Spleen (tissue), 13 donors: ENCODE measurements at places on chromosomes 6 and 20. TPM values are rescaled to one million over a fixed set of nuclear protein-coding genes. Genes with fewer than 3 reads are reported as not detected.

DNA sequence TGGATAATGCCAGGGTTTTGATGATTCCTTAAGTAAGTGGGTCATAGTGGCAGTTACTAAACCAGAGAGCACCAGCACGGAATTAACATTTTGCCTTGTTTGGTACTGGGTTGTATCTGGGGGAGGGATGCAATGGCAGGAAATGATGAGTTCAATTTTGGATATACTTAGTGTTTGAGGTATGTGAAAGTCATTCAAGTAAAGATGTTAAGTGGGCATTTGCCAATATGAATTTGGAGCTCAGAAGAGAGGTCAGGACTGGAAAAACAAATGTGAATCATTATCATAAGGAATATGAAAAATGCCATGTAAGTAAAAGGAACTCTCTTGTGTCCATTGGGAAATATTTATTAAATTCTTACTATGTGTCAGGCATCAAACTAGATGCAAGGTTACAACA is 6.2 kb downstream of the PXT1 start:
- peaks cover 10% of the 10 kb centered on the region for H3K4me1 ChIP-seq
- no peak for DNase-seq
- H3K27me3 ChIP-seq: no peaks in the 10 kb centered on the region
- H3K36me3 ChIP-seq: no peaks in the 10 kb centered on the region

EDN3 gene
- polyA plus RNA-seq: 6.4 TPM

DNA sequence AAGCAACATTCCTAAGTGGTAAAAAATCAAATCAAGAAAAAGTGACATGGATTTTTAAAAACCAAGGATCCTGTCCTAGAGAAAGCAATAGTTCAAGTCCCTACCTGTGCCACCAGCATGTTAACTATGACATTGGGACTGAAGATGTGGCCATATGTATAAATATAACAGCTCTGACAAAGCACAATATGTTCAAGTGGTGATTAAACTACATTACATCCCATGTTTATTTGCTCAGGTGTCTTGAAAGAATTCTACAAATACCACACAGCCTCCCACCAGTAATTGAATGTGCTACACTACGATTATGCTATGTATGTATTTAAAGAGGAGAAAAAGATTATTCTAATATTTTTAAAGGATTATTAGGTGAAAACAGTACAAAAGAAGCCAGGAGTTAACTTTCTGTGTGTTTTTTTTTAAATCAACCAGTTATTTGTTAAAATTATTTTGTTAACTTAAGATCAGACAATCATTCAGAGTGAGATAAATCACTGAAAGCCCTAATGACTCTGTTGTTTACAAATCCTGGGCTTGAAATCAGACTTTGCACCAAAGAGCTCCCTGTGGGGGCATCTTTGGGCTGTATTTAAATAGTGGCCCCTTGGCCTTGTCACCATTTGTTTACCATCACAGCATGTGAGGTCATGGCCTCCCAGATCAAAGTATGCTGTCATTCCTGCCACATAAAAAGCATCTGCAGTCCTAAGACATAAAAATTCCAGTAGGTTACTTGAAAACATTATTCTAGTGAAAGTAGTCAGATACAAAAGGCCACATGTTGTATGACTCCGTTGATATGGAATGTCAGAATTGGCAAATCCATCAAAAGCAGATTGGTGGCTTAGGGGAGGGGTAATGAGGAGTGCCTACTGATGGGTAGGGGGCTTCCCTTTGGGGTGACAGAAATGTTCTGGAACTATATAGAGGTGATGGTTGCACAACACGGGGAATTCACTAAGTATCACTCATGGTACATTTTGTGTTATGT is 17.1 kb downstream of the TTLL2 start:
- no peak for DNase-seq
- H3K36me3 ChIP-seq: no peaks in the 10 kb centered on the region
- no peaks in the 10 kb centered on the region for H3K4me1 ChIP-seq
- H3K4me3 ChIP-seq: no peak overlapping the region

SIRPD gene
- polyA plus RNA-seq: 1.0 TPM

DNA sequence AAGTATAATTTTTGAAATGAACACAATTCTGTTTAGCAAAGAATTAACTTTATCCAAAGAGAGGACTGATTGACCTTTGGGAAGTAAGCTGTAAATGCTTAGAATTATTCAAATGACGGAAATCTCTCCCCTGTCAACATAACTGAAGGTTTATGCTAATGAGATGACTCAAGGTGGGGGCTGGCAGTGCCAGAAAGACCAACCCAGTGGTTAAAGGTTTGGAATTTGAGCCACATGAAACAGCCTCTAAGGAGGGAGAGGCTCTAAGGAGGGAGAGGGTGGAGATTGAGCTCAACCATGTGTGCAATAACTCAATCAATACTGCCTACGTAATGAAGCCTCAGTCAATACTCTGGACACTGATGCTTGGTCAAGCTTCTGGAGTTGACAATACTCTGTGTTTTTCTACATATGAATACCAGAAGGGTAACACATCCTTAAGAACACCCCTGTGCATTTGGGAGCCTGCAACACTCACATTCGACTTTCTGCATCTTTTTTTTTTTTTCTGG is 123.4 kb upstream of the TENT5A start:
- no peak for DNase-seq
- no peaks in the 10 kb centered on the region for H3K4me1 ChIP-seq
- H3K27ac ChIP-seq: no peak overlapping the region
- no peaks in the 10 kb centered on the region for H3K27me3 ChIP-seq
- no peak overlapping the region for H3K4me3 ChIP-seq

PACSIN1 gene
- 0.86 TPM for polyA plus RNA-seq

GRCh38 chr6:53313784-53314400 is 34.9 kb downstream of the ELOVL5 start:
- no peak overlapping the region for H3K4me3 ChIP-seq
- no peaks in the 10 kb centered on the region for H3K27me3 ChIP-seq
- H3K4me1 ChIP-seq: peaks cover 44% of the 10 kb centered on the region
- H3K27ac ChIP-seq: peak overlapping the region; percentile 38
- no peak for DNase-seq
- H3K36me3 ChIP-seq: no peaks in the 10 kb centered on the region

- H3K27me3 ChIP-seq: peaks cover 29% of the 10 kb centered on the region
- H3K4me1 ChIP-seq: no peaks in the 10 kb centered on the region
- H3K27ac ChIP-seq: no peak within 1 kb of the TSS
- H3K4me3 ChIP-seq: peak within 1 kb of the TSS; percentile 35
- DNase-seq: peak; percentile 67
These were observed at the start of gene SNAP91 for GRCh38 chr6:83708970-83709747. TSS of gene SNAP91 (minus strand) at chr6:83709101. CDS start at chr6:83707927, 1,174 bp downstream.

DNA sequence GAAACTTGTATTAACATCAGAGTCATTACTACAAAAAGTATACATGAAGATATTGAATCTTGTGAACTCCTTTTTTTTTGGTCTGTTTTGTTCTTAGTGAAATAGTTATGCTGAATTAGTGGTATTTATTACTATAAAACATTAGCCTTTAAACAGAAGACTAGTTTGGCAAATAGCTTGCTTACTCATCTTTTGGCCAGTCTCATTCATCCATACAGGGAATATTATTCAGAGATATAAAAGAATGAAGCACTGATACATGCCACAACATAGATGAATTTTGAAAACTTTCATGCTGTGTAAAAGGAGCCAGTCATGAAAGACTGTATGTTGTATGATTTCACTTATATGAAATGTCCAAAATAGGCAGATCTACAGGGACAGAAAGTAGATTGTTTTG is 205.9 kb downstream of the ZFAND3 start:
- no peak overlapping the region for H3K27ac ChIP-seq
- H3K4me1 ChIP-seq: peaks cover 48% of the 10 kb centered on the region
- no peak for DNase-seq
- no peaks in the 10 kb centered on the region for H3K36me3 ChIP-seq

GSTA2 gene
- polyA plus RNA-seq: not detected

DNA sequence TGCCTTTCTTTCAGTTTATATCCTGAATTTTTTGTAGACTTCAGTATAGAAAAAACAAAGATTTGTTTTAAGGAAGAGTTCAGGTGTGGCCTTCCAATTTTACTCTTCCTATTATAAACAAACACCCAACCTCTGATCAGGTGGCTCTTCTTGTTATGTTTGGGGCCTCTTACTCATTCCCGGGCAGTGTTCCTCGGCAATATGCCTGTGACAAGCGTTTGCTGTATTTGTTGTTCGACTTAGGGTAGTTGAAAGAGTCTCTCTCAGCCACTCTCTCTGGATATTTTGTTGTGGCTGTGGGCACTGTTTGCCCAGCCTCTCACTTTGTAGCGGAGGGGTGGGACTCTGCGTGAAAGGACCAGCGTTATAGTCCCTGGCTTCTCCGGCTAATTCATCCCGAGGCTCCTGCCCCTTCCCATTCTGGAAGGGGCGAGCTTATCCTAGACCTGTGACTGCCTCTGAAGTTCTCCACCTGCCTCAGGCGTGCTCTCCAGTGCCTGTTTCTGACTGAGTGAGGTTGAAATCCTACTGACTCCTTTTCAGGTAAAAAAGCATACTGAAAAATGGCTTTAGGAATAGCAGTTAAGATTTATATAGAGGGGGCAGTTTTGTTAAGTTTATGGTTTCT is 97.4 kb downstream of the PLCB4 start:
- H3K36me3 ChIP-seq: no peaks in the 10 kb centered on the region
- H3K27ac ChIP-seq: no peak overlapping the region
- no peak overlapping the region for H3K4me3 ChIP-seq
- H3K27me3 ChIP-seq: no peaks in the 10 kb centered on the region
- H3K4me1 ChIP-seq: no peaks in the 10 kb centered on the region

GRCh38 chr6:6287415-6287814 is 33.0 kb downstream of the F13A1 start:
- no peaks in the 10 kb centered on the region for H3K36me3 ChIP-seq
- DNase-seq: no peak
- H3K4me3 ChIP-seq: no peak overlapping the region
- H3K27ac ChIP-seq: no peak overlapping the region
- peaks cover 9% of the 10 kb centered on the region for H3K4me1 ChIP-seq

TEAD3 gene
- 4.4 TPM for polyA plus RNA-seq

DNA sequence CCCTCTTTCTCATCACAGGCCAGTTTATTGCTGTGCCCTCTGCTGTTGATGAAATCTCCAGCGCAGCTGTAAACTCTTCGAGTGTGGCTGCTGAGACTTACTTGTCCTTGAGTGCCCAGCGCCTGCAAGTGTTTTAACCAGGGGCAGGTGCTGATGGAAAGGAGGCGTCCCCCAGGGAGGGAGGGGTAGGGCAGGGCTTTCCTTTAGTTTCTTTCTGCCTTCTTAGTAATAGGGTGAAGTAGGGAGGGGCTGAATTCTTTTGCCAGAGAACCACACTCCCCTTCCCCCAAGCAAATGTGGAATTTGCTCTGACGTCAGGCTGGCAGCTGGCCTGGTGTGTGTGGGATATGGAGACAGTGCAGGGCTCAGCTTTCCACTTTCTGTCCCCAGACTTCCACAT is 61.2 kb downstream of the IGF2R start:
- H3K4me3 ChIP-seq: no peak overlapping the region
- peaks cover 70% of the 10 kb centered on the region for H3K36me3 ChIP-seq
- H3K27ac ChIP-seq: peak overlapping the region; percentile 63
- H3K27me3 ChIP-seq: no peaks in the 10 kb centered on the region

TMEM200A gene
- polyA plus RNA-seq: 0.90 TPM

GRCh38 chr20:24998121-24998520 is 5.6 kb upstream of the APMAP start:
- no peak for DNase-seq
- H3K27me3 ChIP-seq: no peaks in the 10 kb centered on the region
- H3K36me3 ChIP-seq: peaks cover 8% of the 10 kb centered on the region
- H3K4me1 ChIP-seq: peaks cover 23% of the 10 kb centered on the region
- no peak overlapping the region for H3K27ac ChIP-seq
- H3K4me3 ChIP-seq: no peak overlapping the region

CD24 gene
- polyA plus RNA-seq: 119 TPM

- no peaks in the 10 kb centered on the region for H3K27me3 ChIP-seq
- H3K4me3 ChIP-seq: no peak overlapping the region
- no peak overlapping the region for H3K27ac ChIP-seq
These were observed 14.8 kb downstream of the AKAP12 start for GRCh38 chr6:151254451-151255081.

- no peaks in the 10 kb centered on the region for H3K36me3 ChIP-seq
- H3K4me3 ChIP-seq: no peak overlapping the region
These were observed 254.0 kb upstream of the HTR1E start for GRCh38 chr6:86683132-86683908.

GRCh38 chr6:106858653-106859092 is 115.9 kb downstream of the CD24 start:
- no peak for DNase-seq
- H3K27ac ChIP-seq: no peak overlapping the region
- H3K36me3 ChIP-seq: no peaks in the 10 kb centered on the region
- H3K27me3 ChIP-seq: no peaks in the 10 kb centered on the region
- H3K4me1 ChIP-seq: no peaks in the 10 kb centered on the region

DNA sequence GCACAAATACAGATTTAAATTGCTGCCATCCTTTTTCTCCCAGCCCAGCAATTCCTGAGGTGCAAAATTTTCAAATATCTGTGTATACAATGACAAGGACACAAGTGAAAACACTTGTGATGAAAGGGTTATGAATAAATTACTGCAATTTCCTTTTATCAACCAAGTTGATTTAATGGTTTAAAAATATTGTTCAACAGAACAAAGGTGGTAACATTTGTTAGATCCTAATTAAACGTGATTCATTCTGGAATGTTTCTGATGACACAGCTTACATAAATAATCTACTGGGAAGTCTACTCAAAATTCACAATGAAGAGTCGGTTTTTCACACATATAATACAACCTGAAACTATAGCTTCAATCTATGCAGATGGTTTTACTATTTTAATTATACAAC is 17.1 kb downstream of the B4GALT5 start:
- H3K4me3 ChIP-seq: no peak overlapping the region
- H3K27me3 ChIP-seq: no peaks in the 10 kb centered on the region
- H3K36me3 ChIP-seq: no peaks in the 10 kb centered on the region
- DNase-seq: no peak
- H3K27ac ChIP-seq: peak overlapping the region; percentile 9

HLA-DQA2 gene
- 0.29 TPM for polyA plus RNA-seq

- H3K27me3 ChIP-seq: no peaks in the 10 kb centered on the region
- peaks cover 49% of the 10 kb centered on the region for H3K4me1 ChIP-seq
- DNase-seq: no peak
- H3K36me3 ChIP-seq: peaks cover 23% of the 10 kb centered on the region
These were observed 30.9 kb upstream of the NEDD9 start for GRCh38 chr6:11263291-11263775.

RNF114 gene
- 37.6 TPM for polyA plus RNA-seq

- H3K36me3 ChIP-seq: no peaks in the 10 kb centered on the region
- H3K27ac ChIP-seq: no peak overlapping the region
- peak; percentile 70 for DNase-seq
- H3K4me1 ChIP-seq: no peaks in the 10 kb centered on the region
- H3K27me3 ChIP-seq: peaks cover 23% of the 10 kb centered on the region
These were observed 185.6 kb upstream of the CST7 start for GRCh38 chr20:24763386-24764026.

MCCD1 gene
- not detected for polyA plus RNA-seq

- DNase-seq: no peak
- no peaks in the 10 kb centered on the region for H3K36me3 ChIP-seq
- peaks cover 21% of the 10 kb centered on the region for H3K4me1 ChIP-seq
- no peak overlapping the region for H3K4me3 ChIP-seq
These were observed 79.2 kb upstream of the PHACTR2 start for GRCh38 chr6:143598466-143599080.
